ENCODE measurements at places on chromosomes 5 and 9. TPM values are rescaled to one million over a fixed set of nuclear protein-coding genes. Genes with fewer than 3 reads are reported as not detected.

CARD6 gene
- 5.7 TPM for total RNA-seq

ANKRD34B gene
- total RNA-seq, result not detected

SHB gene
- total RNA-seq, result 25.6 TPM

PTRH1 gene
- total RNA-seq, result 17.5 TPM

LHX6 gene
- total RNA-seq, result 0.05 TPM

IFNA13 gene
- not detected for total RNA-seq

IFNA21 gene
- not detected for total RNA-seq

MARCHF11 gene
- 0.30 TPM for total RNA-seq

All from M059J (cell line).